HEK293T (cell line): ENCODE measurements at places on chromosomes 1 and 21.

DNA sequence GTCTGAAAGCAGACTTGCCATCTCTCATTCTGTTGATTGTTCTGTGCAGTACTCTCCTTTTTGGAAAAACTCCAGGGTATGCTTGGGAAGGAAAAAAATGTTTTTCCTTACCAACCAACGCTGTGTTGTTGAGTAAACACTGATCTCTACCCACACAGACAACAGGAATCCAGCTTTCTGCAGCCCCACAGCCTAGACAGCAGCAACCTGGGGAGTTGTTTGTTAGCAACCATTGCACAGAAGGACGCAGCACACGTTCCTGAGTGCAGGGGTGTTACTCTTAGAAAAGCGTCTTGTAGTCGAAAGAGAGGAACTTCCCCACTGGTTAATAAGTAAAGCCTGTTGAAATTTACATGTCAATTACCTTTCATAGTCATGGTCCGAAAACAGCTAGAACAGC, 56.6 kb downstream of the SMYD2 start:
- DNase-seq, result no peak

DNA sequence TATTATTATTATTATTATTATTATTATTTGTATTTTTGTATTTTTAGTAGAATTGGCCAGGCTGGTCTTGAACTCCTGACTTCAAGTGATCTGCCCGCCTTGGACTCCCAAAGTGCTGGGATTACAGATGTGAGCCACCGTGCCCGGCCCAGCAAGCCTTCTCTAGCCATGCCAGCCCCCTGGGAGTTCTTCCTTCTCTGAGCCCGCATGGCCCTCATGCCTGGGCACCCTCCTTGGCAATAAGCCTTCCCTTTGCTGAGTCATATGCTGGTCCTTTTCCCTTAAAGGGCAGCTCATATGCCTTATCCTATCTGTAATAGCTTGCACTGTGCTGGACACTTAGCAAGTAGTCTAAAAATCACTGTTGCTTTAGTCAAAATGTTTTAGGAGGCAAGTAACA, 8.5 kb upstream of the NBL1 start:
- DNase-seq, result no peak

- no peak for DNase-seq
Observed at GRCh38 chr1:56297208-56297607, 282.2 kb downstream of the PLPP3 start.

GRCh38 chr21:34579411-34579810, 35.5 kb downstream of the RCAN1 start:
- no peak for DNase-seq

GRCh38 chr1:23591460-23592208, 32.3 kb upstream of the ID3 start:
- no peak for DNase-seq

DNA sequence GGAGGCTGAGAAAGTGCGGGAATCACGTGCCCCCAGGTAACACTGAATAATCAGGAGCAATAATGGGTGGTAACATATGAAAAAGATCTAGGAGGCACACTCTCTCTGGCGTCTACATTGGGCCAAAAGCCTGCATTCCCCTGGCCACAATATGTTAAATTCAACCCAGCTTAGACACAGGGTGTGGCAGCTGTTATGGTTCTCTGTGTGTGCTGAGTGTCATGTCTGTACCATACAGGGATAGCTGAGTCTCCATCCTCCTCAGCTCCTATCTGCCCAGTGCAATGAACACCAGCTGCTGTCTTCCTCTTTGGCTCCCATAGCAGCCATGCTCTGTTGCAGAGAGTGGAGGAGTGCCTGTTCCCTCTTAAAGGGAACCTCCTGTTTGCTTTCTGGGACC, 14.3 kb downstream of the S100A11 start:
- DNase-seq, result no peak

- peak; percentile 72 for DNase-seq
Observed at GRCh38 chr1:115506924-115507589, 134.7 kb upstream of the VANGL1 start.

- DNase-seq, result no peak
Observed at GRCh38 chr1:27111626-27112573, 43.0 kb downstream of the SLC9A1 start.

DNA sequence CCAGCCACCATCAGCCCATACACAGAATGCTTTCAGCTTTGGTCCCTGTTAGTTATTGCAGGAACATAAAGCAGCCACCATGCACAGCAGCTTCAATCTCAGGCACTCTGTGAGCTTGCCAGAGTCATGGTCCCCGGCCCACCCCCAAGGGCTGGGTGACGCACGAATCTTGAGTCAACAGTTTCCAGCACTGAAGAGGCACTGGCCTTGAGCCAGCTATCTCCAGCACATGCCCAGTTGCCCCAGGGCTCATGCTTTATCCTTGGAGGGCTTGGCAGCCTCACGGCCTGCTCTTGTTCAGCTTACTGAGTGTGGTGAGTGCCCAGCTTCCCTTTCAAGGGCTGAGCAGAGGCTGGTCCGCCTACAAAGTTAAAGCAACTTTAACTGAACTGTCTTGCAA, 200.7 kb upstream of the RAB4A start:
- no peak for DNase-seq

DNA sequence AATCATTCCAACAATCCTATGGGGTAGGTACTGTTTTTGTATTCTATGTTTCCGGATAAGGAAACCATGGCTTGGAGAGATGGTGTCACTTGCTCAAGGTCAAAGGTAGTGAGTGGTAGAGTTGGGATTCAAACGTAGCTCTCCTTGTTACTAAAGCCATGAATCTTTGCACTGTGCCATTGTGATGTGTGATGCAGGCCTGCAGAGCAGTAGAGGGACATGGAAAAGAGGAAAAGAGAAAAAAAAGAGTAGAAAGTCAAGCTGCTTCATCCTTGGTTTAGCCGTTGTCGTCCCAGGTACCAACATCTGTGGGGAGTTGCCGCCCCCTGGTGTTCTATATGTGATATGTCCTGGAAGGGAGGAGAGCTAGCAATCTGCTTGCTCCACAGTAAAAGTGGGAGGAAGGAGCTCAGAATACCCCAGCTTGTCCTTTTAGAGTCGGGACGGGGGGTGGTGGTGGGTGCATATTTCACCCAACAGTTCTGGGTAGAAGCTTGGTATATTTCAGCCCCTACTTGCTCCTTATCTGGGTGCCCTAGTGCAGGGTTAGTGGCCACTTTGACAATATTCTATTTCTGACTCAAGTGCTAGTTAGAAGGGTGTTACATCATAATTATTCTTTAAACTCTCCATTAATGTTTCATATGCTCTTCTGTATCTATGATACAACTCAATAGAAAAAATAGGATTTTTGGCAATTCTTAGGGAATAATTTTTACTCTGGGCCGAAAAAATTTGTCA, 98.4 kb downstream of the EBNA1BP2 start:
- peak; percentile 73 for DNase-seq

- DNase-seq, result no peak
Observed at GRCh38 chr1:25482211-25482610, 51.5 kb downstream of the MACO1 start.

- no peak for DNase-seq
Observed at GRCh38 chr1:80341021-80341420, 1334.5 kb upstream of the ADGRL4 start.

- no peak for DNase-seq
Observed at GRCh38 chr1:156926175-156926574, 5.7 kb downstream of the LRRC71 start.

DNA sequence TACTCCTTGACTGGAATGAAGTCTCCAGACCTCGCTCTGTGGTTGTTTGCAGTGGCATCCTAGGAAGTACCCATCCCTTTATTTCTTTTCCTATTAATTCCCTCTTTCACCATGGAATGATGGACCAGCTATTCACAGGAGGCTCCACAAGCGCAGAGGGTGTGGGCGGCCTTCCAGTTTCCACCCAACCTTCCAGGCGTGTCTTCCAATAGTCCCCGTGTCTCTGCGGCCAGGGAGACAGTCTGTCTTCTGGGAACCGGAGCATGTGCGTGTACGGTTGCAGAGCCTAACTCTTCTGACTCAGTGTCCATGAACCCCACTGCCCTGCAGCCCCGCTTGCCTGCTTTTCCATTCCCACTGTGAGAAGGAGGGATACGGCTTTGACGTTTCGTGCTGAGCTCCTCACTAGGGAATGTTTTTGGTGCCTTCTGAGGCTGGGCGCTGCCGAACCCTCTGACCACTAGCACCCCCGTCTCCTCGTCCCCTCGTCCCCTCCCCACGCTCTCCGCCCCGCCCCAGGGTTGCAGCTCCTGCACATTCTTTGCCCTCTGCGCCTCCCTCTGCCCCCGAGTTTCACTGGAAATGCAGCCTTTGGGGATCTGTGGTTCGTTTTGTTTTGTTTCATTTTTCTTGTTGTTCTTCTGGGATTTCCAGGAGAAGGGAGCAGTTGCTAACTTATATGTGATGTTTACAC, 26.3 kb upstream of the FAM3B start:
- DNase-seq, result no peak

- no peak for DNase-seq
Observed at GRCh38 chr1:78275906-78276685, 214.7 kb upstream of the PTGFR start.
